ENCODE measurements at places on chromosomes 1 and 21. TPM values are rescaled to one million over a fixed set of nuclear protein-coding genes. Genes with fewer than 3 reads are reported as not detected.

CNTN2 gene
- not detected for total RNA-seq

TMEM54 gene
- 41.9 TPM for total RNA-seq

IFNLR1 gene
- 11.1 TPM for total RNA-seq

SUMO3 gene
- total RNA-seq, result 85.0 TPM

MAPKAPK2 gene
- 92.3 TPM for total RNA-seq

GJB3 gene
- 0.81 TPM for total RNA-seq

ALPL gene
- 164 TPM for total RNA-seq

SYT6 gene
- not detected for total RNA-seq

SPATA45 gene
- total RNA-seq, result not detected

CR2 gene
- total RNA-seq, result 0.12 TPM

PGLYRP3 gene
- not detected for total RNA-seq

FCRL4 gene
- not detected for total RNA-seq

ATP1A2 gene
- 5.6 TPM for total RNA-seq

PTPN14 gene
- 43.7 TPM for total RNA-seq

CD1B gene
- total RNA-seq, result 0.61 TPM

VHLL gene
- total RNA-seq, result not detected

CFAP141 gene
- not detected for total RNA-seq

DYRK3 gene
- total RNA-seq, result 8.1 TPM

NR0B2 gene
- 2.5 TPM for total RNA-seq

CFAP45 gene
- total RNA-seq, result 1.9 TPM

DYNLT5 gene
- total RNA-seq, result 3.3 TPM

MAP1LC3C gene
- total RNA-seq, result 14.2 TPM

TRPM2 gene
- 10.0 TPM for total RNA-seq

RBM11 gene
- 1.7 TPM for total RNA-seq

SPTA1 gene
- total RNA-seq, result not detected

C1orf116 gene
- total RNA-seq, result 128 TPM

STMN1 gene
- 42.5 TPM for total RNA-seq

RCSD1 gene
- 14.8 TPM for total RNA-seq

FAM43B gene
- total RNA-seq, result 0.20 TPM

PCBP3 gene
- 3.8 TPM for total RNA-seq
